ENCODE measurements at places on chromosomes 13 and 19.

GRCh38 chr19:29927944-29928625, 14.0 kb upstream of the URI1 start:
- no peak for DNase-seq

DNA sequence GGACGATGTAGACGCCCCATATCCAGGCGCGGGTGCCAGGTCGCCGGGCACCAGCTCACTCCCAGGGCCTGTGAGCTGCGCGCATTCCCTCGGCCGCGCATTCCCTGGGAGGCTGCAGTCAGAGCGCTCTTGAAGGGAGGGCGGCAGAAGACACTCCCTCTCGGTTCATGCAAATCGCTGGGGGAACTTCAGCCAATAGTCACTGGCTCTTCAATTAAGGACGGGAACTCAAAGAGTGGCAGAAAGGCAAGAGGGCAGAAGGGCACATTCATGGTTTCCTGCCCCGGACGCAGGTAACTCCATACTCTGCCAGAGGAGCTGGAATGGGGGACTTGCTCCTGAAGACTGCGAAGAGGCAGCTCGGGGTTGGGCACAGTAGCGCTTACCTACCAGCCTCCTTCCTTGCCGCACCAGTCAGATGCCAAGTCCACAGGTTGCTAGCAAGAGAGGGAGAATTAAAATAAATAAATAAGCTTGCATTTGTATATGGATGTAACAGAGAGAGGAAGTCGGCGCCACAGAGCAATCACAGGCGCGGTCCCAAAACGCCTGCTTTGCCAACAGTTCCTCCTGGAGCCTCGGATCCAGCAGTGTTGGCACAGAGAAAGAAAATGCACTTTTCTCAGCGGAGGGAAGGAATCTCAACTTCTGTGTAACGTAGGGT, 459 bp downstream of the PCDH20 start:
- DNase-seq, result no peak

DNA sequence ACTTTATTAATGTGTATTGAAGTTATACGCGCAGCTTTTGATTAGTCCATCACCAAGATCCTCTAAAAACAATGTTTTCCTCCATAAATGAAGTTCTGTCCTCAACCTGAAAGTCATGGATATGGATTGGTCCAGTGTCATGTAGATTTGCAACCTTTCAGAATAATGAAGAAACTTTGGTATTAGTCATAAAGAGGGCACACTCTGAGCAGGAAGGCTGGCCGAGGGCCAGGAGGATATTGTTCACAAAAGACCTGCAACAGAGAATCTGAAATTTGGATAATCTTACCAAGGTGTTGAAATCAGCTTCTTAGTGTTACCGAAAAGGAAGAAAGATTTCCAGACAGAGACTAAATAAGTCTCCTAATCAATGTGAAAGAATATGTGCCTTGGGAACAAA, 20.7 kb downstream of the CLDN10 start:
- DNase-seq, result no peak

GRCh38 chr13:91744284-91744683, 345.9 kb downstream of the GPC5 start:
- DNase-seq, result no peak

- DNase-seq, result peak; percentile 69
These were observed 748 bp downstream of the LMNB2 start for GRCh38 chr19:2455851-2456570.

DNA sequence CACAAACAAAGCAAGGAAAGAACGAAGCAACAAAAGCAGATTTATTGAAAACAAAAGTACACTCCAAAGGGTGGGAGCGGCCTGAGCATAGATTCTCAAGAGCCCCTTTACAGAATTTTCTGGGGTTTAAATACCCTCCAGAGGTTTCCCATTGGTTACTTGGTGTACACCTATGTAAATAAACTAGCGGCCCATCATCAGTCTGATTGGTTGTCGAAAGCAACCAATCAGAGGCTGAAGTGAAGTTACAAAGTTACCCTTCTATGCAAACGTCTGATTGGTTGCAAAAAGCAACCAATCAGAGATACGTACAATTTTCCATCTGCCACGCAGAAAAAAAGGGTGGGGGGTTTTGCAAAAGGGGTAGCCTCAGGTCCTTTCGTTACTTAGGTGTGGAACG, 96.3 kb upstream of the UBAC2 start:
- no peak for DNase-seq

GRCh38 chr13:61485128-61485765, 69.6 kb upstream of the PCDH20 start:
- no peak for DNase-seq

DNA sequence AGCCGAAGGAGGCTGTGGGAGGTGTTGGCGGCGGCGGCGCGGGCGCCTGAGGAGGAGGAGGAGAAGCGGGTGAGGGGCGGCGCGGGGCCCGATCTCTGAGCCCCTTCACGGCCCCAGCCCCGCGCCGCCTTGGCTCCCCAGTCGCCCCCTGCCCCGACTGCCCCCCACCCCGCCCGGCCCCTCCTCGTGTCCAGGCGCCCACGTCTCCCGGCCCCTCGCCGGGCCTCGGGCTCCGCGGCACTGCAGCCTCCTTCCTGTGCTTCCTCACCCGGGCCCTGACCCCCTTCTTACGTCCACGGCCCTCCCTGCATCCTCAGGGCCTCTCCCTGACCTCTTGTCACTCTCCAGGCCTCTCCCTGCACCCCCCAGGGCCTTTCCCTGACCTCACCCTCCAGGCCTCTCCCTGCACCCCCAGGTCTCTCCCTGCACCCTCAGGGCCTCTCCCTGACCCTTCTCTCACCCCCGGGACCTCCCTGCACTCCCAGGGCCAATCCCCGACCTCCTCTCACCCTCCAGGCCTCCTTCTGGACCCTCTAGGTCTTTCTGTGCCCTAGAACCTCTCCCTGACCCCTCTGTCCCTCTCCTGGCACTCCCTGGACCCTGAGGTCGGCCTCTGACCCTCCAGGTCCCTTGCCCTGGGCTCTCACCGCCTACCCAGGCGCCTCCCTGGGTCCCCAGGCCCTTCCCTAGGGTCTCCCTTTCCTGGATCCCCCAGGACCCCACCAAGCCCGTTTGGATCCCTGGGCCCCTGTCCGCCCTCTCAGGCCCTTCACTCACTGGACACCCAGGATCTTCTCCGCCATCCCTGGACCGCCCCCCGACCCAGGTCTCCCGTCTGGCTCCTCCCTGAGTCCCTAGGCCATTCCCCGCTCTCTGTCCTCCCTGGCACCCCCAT, 460 bp downstream of the KMT5C start:
- no peak for DNase-seq

- no peak for DNase-seq
These were observed 609.7 kb upstream of the SLITRK1 start for GRCh38 chr13:84491952-84492351.

- DNase-seq, result no peak
These were observed 12.2 kb upstream of the CLC start for GRCh38 chr19:39749981-39750380.

DNA sequence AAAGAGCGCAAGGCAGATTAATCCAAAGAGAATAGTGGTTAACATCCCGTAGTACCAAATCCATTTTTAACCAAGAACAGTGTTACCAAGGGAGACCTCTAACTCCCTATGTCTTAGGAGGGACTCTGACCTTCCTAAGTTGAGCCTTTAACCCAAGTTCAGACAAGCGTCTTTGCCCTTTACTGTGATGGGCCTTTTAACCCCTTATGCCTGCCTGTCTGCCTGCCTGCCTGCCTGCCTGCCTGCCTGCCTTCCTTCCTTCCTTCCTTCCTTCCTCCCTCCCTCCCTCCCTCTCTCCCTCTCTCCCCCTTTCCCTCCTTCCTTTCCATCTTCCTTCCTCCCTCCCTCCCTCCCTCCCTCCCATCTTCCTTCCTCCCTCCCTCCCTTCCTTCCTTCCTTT, 32.6 kb downstream of the CEACAM1 start:
- DNase-seq, result no peak

GRCh38 chr13:94344126-94344818, 135.2 kb downstream of the DCT start:
- DNase-seq, result no peak

DNA sequence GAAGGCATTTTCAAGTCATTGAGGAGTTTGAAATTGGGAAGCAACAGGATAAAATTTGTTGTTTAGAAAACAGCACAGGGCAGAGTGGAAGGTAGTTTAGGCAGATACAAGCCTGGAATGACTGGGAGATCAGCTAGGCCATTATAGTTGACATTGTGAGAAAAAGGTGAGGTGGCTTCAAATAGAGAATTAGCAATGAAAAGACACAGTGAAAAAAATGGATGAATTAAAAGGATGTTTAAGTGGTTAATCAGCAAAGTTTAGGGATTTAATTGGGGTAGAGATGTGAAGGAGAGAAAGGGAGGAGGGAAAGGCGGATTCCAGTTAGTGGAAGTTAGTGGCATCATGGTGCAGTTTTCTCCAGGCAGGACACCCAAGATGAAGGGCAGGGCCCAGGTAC, 570.5 kb upstream of the GPC6 start:
- no peak for DNase-seq

DNA sequence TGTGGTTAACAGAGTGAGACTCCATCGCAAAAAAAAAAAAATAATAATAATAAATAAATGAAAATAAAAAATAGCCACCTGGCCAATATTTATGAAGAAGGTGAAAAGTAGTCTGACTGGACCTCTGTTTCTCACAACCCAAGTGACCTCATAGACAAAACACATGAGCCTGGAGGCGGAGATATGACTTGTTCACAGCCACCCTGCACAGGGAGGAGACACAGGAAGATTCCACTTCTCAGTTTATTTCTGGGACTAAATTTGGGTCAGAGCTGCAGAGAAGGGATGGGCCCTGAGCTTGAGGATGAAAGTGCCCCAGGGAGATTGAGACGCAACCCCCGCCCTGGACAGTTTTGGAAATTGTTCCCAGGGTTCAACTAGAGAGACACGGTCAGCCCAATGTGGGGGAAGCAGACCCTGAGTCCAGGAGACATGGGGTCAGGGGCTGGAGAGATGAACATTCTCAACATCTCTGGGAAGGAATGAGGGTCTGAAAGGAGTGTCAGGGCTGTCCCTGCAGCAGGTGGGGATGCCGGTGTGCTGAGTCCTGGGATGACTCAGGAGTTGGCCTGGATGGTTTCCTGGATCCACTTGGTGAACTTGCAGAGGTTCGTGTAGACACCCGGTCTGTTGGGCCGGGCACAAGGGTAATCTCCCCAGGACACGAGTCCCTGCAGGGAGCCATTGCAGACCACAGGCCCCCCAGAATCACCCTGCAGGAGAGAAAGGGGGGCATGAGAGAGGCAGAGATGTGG, 9.6 kb downstream of the KLK5 start:
- DNase-seq, result no peak

DNA sequence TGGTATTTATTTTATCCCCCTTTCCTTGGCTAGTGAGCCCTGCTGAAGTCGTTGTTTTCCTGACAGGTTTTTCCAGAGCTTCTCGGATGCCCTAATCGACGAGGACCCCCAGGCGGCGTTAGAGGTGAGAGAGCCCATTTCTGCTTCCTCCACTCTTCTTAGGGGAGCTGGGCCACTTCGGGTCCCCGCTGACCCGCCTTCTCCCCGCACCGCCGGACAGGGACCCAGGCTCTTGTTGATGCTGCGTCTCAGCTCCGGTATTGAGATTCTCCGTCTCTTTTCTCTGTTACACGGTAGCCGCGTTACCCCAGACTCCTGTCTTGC, 306 bp downstream of the SUGT1 start:
- DNase-seq, result no peak

- DNase-seq, result no peak
These were observed 25.1 kb downstream of the CARS2 start for GRCh38 chr13:110680852-110681251.

- no peak for DNase-seq
These were observed 158.1 kb downstream of the ZNF486 start for GRCh38 chr19:20325151-20325550.

GRCh38 chr13:76385586-76385985, 500.6 kb downstream of the KCTD12 start:
- no peak for DNase-seq
